ENCODE measurements at places on chromosomes 3 and 15.

DNA sequence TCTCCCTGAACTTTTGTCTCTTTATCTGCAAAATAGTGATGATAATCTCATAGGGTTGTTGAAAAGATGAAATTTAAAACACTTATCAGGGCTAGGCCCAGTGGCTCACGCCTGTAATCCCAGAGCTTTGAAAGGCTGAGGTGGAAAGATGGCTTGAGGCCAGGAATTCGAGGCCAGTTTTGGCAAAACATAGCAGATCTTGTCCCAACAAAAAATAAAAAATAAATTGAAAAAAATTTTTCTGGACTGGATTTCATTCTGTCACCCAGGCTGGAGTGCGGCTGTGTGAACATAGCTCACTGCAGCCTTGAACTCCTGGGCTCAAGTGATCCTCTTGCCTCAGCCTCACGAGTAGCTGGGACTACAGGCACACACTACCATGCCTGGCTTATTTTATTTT, 29.6 kb downstream of the LMLN start:
- DNase-seq: no peak

- no peak for DNase-seq
Measured at GRCh38 chr15:99732751-99733267, 428 bp downstream of the LYSMD4 start.

DNA sequence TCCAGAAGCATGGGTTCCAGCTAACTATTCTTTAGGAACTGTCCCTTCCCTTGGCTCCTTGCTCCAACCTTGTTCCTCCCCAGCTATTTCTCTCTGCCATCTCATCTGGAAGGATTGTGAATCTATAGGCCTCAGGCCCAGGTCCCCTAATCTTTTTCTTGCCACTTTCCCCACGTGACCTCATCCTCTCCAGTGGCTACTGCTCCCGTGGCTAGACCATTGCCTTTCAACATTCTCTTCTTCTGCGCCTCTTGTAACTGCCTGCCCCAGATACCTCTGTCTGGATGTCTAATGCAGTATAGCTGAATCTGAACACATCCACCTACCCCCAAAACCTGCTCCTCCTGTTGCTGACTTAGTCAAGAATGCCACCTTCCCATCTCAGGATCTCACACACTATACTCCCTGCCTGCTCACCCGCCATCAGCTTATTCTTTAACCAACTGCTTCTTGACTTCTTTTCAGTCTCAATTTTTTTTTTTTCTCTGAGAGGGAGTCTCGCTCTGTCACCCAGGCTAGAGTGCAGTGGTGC, 5.2 kb downstream of the GPX1 start:
- no peak for DNase-seq

DNA sequence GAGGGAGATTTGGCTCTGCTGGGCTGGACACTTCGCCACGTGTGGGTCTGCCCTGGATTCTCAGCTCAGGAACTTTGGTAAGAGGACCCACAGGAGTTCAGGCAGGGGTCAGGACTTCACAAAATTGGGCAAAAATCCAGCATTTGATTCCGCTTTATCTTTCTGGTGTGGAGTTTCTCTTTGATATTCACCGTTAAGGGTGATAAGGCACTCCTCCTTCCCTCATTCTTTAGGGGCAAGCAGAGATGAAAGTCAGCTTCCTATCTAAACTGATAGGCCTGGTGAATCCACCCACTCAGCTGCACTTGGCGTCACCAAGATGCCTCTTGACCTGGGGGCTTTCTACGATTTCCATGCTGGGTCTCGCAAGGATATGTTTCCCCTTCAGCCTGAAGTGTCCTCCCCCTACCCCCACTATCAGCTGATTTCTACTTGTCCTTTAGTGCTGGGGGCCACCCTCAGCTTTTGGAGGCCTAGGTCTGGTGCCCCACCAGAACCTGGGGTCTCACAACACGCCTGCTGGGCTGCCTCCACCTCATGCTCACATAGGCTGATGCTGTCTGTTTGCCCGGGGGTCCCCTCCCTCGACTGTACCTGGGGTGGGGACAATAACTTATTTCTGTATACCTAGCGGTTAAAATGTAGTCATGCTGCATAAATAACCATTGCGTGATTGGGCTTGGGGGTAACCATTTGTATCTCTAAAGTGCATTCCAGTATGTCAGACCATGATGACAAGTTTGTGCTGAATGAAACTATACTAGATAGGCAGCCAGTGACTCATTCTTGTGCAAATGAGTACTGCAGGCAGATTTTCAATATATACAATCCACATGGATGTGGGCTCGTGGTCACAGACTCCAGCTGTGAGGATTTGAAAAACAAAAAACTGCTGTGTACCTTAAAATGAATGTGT, 248.3 kb downstream of the ADAMTS17 start:
- peak; percentile 68 for DNase-seq

DNA sequence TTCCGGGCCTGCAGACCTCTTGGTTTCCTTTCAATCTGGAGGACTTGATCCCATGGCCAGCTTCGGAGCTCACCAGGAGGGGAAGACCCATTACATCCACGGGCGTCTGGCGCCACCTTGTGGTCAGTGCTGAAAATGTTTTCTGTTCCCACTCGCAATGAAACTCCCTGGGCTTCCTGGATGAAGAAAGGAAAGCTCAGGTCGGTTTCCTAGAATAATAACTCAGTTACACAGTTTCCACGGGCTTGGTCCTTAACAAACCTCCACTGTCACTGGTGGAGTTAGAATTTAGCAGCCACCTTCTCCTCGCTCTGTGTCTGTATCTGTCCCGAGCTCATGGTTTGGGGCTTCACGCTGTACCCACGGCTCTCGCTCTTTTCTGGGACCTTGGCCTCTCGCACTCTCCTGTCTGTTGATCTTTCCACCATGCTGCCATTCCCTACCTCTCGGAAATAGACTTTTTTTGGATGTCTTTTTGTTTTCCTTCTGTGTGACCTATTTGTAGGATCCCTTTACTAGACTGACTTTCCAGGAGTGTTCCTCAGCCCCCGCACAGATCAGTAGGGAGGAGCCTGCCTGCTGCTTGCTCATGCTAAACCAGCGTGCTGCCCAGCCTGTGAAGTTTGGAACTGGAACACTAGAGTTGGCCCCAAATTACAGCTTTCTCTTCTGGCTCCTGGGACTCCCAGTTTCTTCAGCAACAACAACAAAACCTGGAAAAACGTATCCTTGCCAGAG, 56.3 kb downstream of the IL20RB start:
- DNase-seq: peak; percentile 61

DNA sequence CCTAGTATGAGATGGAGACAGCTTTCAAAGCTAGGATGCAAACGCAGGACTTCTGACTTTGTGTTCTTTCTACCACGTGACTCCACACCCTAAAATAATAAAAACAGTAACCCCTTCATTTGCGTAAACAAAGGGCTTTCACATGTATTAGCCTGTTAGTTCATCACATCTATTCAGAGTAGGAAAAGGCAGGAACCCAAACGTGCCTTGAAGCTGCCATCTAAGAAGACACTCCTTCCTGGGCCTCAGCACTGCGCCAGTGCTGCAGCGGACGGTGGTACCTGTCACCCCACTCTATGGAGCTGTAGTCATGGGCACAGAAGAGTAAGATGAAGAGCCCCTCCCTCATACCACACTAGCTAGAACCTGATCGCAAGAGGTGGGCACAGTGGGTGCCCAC, 34.3 kb downstream of the PLD1 start:
- DNase-seq: no peak

DNA sequence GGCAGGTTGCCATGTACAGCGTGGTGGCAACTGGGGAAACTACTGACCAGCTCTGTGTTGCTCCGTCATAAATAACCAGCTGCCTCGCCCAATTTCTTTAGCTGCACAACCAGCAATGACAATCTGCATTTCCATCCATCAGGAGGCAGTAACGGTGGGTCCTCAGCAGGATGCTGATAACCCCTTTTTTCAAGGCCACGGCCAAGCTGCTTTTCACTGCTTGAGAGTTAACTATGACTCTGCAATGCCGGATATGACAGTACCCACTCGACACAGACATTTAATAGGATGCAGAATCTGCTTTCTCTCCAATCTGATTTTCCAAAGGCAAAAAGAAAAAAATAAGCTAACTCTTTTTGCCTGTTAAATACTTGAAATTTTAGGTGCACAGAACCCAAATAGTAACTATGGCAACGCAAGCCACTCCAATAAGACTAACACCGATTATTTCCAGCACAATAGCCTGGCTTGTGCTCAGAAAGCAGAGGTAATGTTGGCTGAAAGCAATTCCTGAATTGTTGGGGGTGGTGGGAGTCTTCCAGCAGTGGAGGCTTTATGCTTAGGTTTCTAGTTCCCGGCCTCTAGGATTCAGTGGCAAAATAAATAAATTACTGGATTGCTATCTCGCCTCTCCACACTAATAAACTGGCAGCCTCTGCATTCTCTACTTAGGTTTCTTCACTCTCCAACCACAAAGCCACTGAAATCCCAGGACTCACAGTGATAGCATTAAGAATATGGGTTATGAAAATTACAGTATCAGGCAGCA, 31.2 kb upstream of the SRGAP3 start:
- no peak for DNase-seq

- no peak for DNase-seq
Measured at GRCh38 chr3:192861972-192862371, 55.7 kb downstream of the MB21D2 start.

GRCh38 chr15:50187997-50188396, 6.0 kb downstream of the SLC27A2 start:
- no peak for DNase-seq

- DNase-seq: no peak
Measured at GRCh38 chr15:66047321-66048024, 178.2 kb downstream of the RAB11A start.

All from fibroblast of skin of left biceps (primary cell).